ENCODE measurements at places on chromosomes 13 and 19.
A peak's percentile ranks its signal among the peaks of the same experiment; 100 is the strongest.

DNA sequence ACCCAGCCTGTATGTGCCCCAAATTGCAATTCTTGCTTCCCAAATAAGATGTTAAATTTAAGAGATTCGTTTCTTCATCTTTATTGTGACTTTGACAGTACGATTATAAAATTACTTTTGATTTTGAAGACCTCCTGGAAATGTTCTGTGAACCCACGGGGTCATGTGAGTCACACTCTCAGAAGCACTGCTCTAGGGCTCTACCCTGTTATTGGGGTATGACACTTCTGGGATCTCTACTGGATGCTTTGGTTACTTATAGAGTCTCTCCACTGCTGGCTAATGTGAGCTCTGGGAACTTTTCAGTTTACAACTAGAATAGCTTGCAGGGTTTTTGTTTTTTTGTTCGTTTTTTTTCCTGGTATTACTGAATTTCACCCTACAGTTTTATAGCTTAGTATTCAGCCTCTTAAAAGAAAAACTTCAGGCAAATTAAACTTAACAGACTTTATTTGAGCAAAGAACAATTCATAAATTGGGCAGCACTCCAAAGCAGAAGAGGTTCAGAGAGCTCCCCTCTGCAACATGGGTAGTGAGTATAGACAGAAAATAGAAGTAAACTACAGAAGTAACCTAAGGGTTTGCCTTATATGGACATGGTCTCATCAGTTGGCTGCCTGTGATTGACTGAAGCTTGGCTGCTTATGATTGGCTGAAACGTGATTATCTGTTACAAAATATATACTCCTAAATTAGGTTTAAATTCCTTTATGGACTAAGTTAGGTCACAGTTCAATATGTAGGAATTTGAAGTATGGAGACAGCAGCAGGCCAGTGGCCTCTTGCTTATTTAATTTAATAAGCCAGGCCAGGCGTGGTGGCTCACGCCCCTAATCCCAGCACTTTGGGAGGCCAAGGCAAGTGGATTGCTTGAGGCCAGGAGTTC is 28.5 kb upstream of the PSPC1 start:
- no peak for DNase-seq

DNA sequence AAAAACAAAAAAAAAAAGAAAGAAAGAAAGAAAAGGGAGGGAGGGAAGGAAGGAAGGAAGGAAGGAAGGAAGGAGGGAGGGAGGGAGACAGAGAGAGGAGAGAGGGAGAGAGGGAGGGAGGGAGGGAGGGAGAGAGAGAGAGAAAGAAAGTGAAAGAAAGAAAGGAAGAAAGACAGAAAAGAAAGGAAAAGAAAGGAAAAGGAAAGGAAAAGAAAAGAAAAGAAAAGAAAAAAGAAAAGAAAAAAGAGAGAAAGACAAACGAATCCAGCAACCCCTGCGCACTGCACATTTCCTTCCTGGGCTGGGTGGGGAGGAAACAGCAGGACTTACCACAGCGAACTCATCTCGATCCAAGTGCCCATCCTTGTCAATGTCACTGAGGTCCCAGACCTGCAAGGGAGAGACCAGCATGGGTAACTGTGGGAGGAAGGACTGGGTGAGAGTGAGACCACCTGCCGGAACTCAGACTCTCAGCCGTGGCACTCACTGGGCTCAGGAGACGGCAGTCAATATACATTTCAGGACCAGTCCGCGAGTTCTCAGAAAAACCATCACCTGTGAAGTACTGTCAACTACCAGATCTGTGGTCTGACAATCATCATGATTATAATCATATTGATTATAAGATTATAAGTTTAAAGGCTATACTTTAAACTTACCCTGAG is 43.3 kb downstream of the EPS15L1 start:
- no peak for DNase-seq

DNA sequence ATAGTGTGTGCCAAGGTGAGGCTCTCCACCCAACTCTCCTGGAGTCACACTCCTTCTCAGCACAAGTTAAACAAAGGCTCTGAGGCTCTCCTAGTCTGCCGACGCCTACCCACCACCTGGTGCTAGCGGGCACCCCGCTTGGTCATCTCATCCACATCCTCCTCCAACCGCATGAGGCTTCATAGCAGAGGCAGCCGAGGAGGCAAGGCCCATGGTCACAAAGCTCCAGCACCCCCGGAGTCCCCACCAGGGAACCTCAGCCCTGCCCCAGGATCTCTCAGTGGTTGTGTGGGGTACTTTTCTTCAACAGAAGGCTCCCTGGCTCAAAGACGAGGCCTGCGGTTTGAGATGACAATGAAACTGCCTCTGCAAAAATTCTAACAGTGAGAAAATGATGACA is 43.0 kb downstream of the STK24 start:
- DNase-seq = no peak

DNA sequence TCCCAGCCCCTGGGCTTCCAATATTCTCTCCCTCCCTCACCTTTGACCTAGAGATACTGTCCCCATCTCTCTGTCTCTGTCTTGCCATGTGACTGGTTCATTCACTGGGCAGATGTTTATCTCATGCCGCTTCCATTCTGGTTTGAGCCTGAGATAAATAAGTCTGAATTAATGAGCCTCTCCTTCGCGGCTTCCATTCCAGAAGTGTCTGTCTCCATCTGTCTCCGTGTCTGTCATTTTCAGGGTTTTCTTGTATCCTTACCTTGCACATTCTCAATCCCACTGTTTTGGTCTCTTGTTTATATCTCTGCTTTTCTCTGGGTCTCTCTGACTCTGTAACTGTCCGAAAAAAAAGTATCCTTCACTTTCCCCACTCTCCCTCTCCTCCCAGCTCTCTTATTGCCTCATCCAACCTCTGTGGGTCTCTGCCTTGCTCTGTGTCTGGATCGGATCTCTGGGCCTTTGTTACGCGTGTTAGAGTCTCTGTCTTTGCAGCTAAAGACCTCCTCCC is 4.3 kb downstream of the SPHK2 start:
- no peak for DNase-seq

GRCh38 chr19:5339198-5339949 is 1.2 kb downstream of the PTPRS start:
- no peak for DNase-seq

DNA sequence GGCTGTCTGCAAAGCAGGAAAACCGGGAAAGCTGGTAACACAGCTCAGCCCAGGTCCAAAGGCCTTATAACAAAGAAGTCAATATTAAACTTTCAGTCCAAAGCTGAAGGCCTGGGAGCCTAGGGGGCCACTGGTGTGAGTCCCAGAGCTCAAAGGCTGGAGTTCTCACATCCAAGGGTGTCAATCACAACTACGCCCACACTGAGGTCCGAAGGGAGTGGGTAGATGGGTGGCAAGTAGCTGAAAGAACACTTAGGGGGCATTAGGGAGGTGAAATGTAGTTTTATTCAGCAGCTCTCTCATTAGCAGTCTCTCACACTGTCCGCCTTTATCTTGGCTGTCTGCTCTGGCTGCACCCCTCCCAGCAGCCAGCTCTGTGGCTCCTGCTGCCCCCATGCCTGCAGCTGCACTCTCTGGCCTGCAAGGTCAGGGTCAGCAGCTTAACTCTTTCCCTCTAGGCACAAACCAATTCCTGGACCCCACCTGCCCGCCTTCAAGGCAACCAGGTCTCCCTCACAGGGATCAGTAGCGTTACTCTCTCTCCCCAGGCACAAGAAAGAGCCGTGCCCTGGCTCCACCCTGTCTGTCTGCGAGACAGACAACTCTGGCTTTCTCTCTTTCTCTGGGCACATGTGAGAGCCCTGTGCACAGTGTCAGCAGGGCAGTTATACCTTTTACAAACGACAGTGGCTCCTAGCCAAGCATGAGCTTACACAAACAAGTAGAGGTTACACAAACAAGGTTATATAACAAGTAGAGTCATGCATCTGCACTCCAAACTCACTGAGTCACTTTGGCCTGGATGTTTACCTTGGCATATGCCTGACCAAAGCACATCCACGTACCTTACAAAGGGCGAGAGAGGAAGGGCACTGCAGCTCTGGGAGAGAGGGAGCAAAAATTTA is 249.4 kb upstream of the PCDH20 start:
- DNase-seq = no peak

DNA sequence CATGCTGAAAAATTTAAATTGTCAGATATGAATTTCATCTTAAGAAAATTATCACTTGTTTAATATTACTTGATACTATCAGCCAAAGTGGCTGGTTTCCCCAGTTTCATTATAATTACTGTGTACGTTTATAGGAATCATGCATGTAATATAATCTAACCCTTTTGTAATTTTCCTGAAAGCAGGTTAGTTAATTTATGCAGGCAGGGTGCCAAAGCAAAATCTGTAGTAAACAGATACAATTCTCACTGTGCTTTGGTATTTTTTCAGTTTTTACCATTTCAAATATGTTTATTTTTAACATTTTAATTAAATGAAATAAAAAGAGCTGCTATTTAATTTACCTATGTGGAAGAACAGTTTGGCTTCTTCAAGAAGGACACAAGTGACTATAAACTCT is 1227.5 kb upstream of the MIR17HG start:
- DNase-seq = no peak

DNA sequence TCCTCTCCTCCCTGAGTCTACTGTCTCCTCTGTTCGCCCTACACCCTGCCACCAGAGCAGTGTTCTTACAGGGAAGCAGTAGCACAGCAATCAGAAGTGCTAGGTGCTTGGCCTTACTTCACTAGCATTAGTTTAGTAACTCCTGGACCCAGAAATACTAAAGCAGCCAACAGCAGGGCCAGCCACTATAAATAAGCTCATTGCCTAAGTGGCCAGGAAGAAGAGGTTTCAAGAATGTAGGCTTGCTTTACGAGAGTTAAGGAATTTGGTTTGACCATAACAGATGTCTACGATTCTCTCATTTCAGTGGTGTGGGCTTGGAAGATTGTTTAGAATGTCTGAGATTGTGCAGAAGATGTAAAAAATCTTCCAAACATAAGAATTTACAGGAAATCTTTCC is 103.3 kb downstream of the ZAR1L start:
- no peak for DNase-seq

DNA sequence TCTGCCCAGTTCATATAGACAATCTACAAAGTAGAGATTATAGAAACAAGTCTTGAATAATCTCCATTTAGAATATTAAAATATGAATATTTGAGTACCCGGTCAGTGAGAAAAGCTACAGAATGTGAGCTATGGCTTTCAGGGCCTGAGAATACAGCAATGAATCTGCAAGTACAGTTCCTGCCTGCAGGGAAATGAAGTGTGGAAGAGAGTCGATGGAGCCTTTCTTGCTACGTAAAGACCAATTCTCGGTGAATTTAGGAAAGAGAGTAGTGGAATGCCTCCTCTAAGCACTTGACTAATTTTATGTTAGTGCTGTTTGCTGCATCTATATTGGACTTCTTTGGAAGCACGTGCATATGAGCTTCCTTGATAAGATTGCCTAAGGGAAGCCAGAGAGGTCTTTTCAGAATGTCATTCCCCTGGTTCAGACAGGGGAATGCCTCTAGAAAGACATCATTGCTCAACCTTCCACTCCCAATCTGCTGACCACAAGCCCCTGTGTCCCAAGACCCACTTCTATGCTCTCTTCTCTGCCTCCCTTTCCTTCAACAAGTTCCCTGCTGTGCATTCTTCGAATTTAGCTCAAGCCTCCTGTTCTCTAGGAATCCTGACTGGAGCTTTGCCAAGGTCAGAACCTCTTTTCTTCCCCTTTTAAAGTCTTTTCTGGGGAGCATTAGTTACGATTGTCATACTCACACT is 41.9 kb downstream of the GPC6 start:
- DNase-seq = no peak

GRCh38 chr13:20045950-20046548 is 87.5 kb downstream of the ZMYM2 start:
- no peak for DNase-seq

DNA sequence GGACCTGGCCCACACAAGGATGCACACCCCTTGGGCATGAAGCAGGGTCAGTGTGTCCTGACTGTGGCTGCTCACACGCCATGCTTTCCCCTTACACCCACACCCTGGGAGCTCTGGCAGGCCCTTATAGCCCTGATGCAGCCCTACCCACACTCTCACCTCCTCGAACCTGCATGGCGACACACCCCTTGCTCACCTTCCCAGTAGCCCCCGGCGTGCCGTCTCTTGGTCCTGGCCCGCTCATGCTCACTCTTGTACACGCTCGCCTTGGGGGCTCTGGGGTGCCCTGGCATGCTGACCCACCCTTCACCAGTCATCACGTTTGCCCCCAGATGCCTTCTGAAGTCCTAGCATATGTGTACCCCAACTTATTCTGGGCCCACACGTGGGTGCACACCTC is 56.1 kb downstream of the MAP4K1 start:
- DNase-seq = no peak

DNA sequence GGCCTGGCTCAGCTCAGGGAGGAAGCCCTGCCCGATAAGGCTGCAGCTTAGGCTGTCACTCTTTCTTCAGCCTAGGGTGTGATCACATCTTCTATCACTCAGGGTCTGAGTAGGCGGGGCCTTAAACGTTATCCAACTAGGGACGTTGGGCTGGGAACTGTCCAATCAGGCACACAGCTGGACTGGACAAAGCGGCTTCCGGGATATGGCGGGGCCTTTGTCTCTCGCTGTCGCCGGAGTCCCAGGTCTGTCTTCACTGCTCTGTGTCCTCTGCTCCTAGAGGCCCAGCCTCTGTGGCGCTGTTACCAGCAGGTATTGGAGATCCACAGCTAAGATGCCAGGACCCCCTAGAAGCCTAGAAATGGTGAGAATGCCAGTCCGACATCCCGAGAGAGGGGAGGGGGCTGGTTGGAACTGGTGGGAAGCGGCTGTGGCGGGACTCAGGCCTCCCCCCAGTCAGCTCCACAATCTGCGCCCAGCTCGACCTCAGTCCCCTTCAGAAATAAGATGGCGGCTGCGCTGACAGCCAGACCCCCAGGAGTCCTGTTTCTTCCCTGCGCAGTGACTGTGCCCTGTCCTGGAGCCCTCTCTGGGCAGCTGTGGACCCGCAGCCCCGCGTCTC is at the start of gene ZNF254:
ZNF254 (plus strand) TSS at position 214 of the 622 bp plus-strand sequence; CDS start at position 335, 121 bp downstream.
- DNase-seq = peak; percentile 98

DNA sequence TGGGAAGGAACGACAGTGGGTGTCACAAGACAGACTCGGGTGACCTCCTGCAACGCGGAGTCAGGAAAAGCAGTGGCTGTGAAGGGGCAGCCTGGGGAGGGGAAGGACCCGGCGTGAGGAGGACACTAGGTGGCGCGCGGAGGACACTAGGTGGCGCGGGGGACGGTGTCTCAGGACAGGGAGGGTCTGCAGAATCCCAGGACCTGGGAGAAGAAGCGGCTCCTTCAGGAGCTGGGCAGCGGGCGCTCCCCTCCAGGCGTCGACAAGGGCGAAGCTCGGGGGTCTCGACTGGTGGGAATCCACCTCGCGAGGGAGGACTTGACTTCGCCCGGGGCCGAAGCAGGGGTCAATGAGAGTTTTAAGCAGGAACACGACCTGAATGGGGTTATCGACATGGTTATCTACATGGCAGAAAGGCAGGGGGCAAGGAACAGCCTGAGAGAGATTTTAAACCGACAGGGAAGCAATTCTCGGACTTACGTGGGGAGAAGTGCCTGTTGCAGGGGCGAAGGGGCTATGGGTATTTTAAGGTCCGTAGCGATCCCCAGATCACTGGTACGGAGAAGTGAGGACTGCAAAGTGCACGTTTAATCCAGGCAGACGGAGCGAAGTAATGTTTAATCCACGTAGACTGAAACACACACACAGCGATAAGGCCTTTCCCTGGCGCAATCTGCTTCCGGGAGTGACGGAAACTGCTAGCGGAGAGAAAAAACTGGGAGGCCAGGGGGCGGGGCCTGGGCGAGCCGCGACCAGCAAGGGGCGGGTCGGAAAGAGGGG is at the start of gene ZNF616:
ZNF616 (minus strand) TSS at position 687 of the 780 bp plus-strand sequence. CDS start 9,426 bp downstream, outside the sequence.
- peak; percentile 95 for DNase-seq

GRCh38 chr19:37999309-38000213 is 92.6 kb downstream of the SIPA1L3 start:
- DNase-seq = no peak
